ENCODE measurements at places on chromosomes 11 and 22. TPM values are rescaled to one million over a fixed set of nuclear protein-coding genes. Genes with fewer than 3 reads are reported as not detected.
A peak's percentile ranks its signal among the peaks of the same experiment; 100 is the strongest.

DNA sequence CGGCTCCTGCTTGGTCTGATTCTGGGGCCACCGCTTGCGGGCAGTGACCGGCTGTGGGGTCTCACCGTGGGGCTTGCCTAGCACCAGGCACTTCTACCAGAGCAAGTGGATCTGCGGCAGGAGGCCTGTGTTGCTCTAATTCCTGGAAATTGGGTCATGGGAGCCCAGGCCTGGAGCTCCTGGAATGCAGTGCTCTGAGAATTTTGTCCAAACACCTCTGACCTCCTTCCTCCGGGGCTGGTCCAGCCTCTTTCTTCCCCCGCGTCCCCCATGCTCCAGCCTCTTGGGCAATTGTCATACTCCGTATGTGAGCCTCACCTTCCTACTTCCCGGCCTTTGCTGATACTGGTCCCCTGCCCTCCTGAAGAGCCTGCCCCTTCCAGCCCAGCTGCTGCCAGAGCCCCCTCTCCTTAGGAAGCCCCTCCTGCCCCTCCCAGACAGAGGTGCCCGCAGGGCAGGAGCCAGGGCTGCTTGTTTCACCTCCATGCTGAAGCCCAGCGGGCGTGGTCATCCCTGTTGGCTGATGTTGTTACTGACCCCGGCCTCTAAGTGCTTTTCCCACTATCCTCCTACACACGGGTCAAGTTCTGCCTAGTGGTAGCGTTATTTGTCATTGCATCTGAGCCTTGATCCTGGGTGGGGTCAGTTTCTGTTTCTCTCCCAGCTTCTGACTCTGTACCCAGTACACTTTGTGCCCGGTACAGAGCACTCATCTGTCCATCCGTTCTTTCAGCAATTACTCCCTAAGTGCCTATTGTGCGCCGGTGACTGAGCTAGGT, 9.6 kb downstream of the MGAT3 start:
- H3K27me3 ChIP-seq, result peaks cover 2% of the 10 kb centered on the region
- H3K4me1 ChIP-seq, result peaks cover 7% of the 10 kb centered on the region
- DNase-seq, result no peak
- H3K4me3 ChIP-seq, result no peak overlapping the region
- H3K36me3 ChIP-seq, result no peaks in the 10 kb centered on the region
- H3K27ac ChIP-seq, result no peak overlapping the region

DNA sequence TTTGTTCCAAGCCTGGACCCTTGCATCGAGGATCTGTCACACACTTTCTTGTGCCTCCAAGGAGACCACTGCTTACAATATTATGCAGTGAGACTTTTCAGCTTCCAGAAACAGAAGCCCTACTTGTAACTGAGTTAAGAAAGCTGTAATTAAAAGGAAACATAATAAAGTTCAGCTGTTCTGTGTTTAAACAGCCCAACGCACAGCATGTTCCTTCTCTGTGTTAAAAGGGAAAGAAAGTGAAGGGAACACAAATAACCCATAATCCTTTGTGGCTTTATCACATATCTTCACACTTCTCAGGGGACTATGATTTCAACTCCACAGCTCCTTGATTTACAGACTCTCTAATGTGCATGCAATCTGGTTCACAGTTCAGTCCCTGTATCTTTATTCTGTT, 200.3 kb upstream of the MTNR1B start:
- no peak overlapping the region for H3K4me3 ChIP-seq
- H3K27me3 ChIP-seq, result peaks cover 7% of the 10 kb centered on the region
- H3K36me3 ChIP-seq, result no peaks in the 10 kb centered on the region
- peaks cover 53% of the 10 kb centered on the region for H3K4me1 ChIP-seq
- DNase-seq, result no peak

GRCh38 chr22:24503137-24503842, 8.2 kb downstream of the UPB1 start:
- peaks cover 56% of the 10 kb centered on the region for H3K4me1 ChIP-seq
- peaks cover 7% of the 10 kb centered on the region for H3K27me3 ChIP-seq
- peak; percentile 72 for DNase-seq
- H3K36me3 ChIP-seq, result no peaks in the 10 kb centered on the region

GRCh38 chr11:65440831-65441499, 18.4 kb downstream of the NEAT1 start:
- no peak for DNase-seq
- H3K4me1 ChIP-seq, result peaks cover 6% of the 10 kb centered on the region
- H3K27ac ChIP-seq, result no peak overlapping the region
- peak overlapping the region; percentile 53 for H3K4me3 ChIP-seq

DNA sequence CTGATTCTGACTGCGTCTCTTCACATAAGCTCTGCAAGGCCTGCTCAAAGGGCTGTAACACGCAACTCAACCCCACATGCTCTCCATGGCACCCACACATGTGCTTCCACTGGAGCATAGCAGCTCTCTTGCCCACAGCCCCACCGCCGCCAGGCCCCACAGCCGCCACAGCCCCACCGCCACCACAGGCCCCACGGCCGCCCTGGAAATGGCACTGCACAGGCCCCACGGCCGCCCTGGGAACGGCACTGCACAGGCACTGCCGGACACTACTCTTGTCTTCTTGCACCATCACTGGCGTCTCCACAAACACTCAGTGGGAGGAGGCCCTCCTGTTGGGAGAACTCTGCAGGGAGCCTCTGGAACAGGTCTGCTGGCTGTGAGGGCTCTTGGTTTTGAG, 8.6 kb downstream of the MOB2 start:
- no peak overlapping the region for H3K27ac ChIP-seq
- no peak for DNase-seq
- H3K4me3 ChIP-seq, result no peak overlapping the region
- peaks cover 12% of the 10 kb centered on the region for H3K36me3 ChIP-seq
- no peaks in the 10 kb centered on the region for H3K4me1 ChIP-seq

DNA sequence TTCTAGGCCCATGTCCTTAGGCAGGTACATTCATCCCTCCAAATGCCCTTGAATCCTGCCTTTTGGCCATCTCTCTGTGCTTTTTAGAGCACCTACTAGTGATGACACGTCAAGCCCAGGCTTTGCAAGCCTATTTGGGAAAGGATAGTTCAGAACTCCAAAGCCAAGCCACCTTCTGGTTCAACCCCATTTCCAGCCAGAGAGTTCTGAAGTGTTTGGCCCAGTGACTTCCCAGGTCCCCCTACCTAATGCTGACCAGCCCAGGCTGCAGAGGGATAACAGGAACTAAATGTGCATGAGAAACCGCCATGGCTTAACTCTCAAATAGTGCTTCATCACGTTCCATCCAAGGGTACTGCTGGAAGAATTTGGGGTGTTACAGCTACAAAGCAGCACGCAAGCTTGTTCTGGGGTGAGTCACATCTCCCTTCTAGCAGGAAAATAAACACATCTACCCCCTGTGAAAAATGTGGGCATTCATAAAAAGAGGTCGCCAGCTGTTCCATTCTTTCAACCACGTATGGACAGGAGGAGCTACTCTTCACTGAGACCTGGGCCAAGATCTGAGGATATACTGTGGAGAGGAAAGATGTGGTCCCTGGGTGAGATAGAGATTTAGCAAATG, 2.0 kb upstream of the FXYD6 start:
- H3K4me3 ChIP-seq, result no peak overlapping the region
- H3K4me1 ChIP-seq, result peaks cover 28% of the 10 kb centered on the region
- H3K36me3 ChIP-seq, result no peaks in the 10 kb centered on the region
- H3K27me3 ChIP-seq, result peaks cover 27% of the 10 kb centered on the region
- no peak for DNase-seq
- no peak overlapping the region for H3K27ac ChIP-seq

- H3K27ac ChIP-seq, result no peak overlapping the region
- H3K4me1 ChIP-seq, result peaks cover 11% of the 10 kb centered on the region
- H3K4me3 ChIP-seq, result no peak overlapping the region
- DNase-seq, result no peak
Observed at GRCh38 chr11:2812371-2812991, 73.1 kb downstream of the CDKN1C start.

DNA sequence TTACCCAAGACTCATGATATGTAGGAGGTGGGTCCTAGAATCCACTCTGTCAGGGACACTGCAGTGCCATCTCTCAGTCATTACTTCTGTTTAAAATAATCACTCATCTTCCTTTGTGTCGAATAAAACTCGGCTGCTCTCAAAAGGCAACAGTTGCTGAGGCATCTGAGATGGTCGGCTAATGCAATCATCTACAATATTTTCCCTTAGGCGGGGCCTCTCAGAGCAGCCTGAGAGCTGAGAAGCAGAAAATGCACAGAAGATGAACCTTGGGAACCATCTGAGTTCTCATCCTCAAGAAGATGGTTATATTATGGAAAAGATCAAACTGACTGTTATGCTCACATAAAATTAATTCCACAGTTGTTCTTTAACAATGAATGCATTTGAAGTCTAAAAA, 1518.2 kb upstream of the TENM4 start:
- no peaks in the 10 kb centered on the region for H3K27me3 ChIP-seq
- DNase-seq, result no peak
- no peak overlapping the region for H3K4me3 ChIP-seq
- H3K4me1 ChIP-seq, result no peaks in the 10 kb centered on the region
- no peak overlapping the region for H3K27ac ChIP-seq
- no peaks in the 10 kb centered on the region for H3K36me3 ChIP-seq

GRCh38 chr11:1706634-1707400, 9.8 kb downstream of the KRTAP5-6 start:
- DNase-seq, result no peak
- H3K4me1 ChIP-seq, result no peaks in the 10 kb centered on the region
- no peaks in the 10 kb centered on the region for H3K36me3 ChIP-seq
- H3K27me3 ChIP-seq, result no peaks in the 10 kb centered on the region

- DNase-seq, result no peak
- H3K27me3 ChIP-seq, result no peaks in the 10 kb centered on the region
- H3K4me3 ChIP-seq, result no peak overlapping the region
Observed at GRCh38 chr22:29126670-29127395, 54.0 kb downstream of the KREMEN1 start.

DNA sequence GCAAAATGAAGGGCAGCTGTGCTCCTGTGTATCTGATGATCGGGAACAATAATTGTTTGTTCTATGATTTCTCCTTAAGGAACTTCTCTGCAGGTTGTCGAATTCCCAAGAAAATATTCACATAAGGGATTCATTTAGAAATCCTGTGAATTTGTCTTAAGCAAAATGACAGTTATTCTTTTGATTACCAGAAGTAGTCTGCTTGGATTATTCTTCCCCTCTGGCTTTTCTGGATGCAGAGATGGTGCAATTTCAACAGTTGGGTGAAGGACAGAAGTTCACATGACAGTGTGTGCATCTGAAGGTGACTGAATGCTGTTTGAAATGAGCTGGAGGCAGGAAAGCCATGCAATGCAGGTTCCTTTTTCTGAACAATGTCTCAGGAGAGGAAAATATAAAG, 137.2 kb upstream of the MTMR2 start:
- DNase-seq, result no peak
- H3K27ac ChIP-seq, result no peak overlapping the region
- H3K4me3 ChIP-seq, result no peak overlapping the region
- H3K36me3 ChIP-seq, result no peaks in the 10 kb centered on the region
- no peaks in the 10 kb centered on the region for H3K27me3 ChIP-seq

DNA sequence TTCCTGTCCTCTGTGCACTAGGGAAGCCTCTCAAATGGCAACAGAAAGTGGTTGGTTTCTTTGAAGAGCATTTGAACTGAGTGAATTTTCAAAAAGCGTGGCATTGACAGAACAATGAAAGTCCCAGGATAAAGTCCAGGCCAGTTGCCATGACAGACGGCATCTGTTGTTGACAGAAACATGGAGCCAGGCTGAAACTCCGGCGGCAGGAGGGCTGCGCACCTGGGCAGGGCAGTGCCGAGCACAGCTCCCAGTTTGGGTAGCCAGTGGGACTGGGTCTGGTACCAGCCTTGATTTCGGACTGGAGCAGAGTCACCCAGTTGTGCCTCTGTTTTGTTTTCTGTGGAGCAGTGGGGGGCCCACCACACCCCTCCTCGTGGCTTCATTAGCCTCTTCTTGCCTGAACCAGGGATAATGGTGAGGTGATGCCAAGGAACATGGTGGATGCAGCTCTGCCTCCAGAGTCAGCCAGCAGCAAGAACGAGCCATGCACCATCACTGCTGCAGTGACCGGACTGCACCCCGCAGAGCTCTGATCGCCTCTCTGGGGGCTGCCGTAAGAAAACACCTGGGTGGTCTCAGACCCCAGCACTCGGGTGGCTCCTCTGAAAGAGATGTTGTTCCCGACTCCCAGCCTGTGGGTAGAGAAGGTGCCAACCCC, 9.8 kb upstream of the SEPTIN5 start:
- DNase-seq, result no peak
- H3K36me3 ChIP-seq, result no peaks in the 10 kb centered on the region
- no peaks in the 10 kb centered on the region for H3K4me1 ChIP-seq
- no peak overlapping the region for H3K4me3 ChIP-seq
- no peak overlapping the region for H3K27ac ChIP-seq

- no peaks in the 10 kb centered on the region for H3K4me1 ChIP-seq
- H3K36me3 ChIP-seq, result no peaks in the 10 kb centered on the region
- no peak for DNase-seq
- no peak overlapping the region for H3K27ac ChIP-seq
- no peak overlapping the region for H3K4me3 ChIP-seq
Observed at GRCh38 chr11:19426756-19427403, 186.1 kb upstream of the E2F8 start.

DNA sequence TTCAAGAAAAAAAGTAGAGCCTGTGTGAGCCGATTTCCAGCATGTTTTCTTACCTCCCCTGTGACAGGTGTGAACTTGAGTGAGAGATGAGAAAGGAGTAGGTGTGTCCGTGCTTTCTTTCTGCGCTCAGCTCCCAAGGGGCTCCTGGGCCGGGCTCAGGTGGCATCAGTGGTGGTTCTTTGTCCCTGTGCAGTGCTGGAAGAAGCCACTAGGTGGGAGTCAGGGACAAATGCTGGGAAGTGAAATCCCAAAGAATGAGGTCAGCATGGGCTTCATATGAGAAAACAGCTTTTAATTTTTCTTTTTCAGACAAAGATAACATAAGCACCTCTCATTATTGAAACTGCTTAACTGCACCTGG, 57.8 kb downstream of the PPFIBP2 start:
- H3K36me3 ChIP-seq, result peaks cover 6% of the 10 kb centered on the region
- DNase-seq, result peak; percentile 79
- H3K4me1 ChIP-seq, result peaks cover 25% of the 10 kb centered on the region
- peaks cover 9% of the 10 kb centered on the region for H3K27me3 ChIP-seq

- H3K4me1 ChIP-seq, result peaks cover 52% of the 10 kb centered on the region
- H3K27ac ChIP-seq, result no peak overlapping the region
- no peak for DNase-seq
- H3K27me3 ChIP-seq, result peaks cover 7% of the 10 kb centered on the region
Observed at GRCh38 chr11:123567466-123567865, 87.0 kb downstream of the SCN3B start.

GRCh38 chr22:35475545-35475944, 65.1 kb upstream of the RASD2 start:
- no peak for DNase-seq
- H3K36me3 ChIP-seq, result no peaks in the 10 kb centered on the region
- no peak overlapping the region for H3K4me3 ChIP-seq

MMP3 gene
- not detected for total RNA-seq

CNIH2 gene
- 1.9 TPM for total RNA-seq

FAM83F gene
- total RNA-seq, result 3.5 TPM

CRYBB2 gene
- 1.9 TPM for total RNA-seq

CEND1 gene
- total RNA-seq, result not detected
